Cortex of kidney (tissue), 1 donor: ENCODE measurements at places on chromosomes 5 and 9.

DNA sequence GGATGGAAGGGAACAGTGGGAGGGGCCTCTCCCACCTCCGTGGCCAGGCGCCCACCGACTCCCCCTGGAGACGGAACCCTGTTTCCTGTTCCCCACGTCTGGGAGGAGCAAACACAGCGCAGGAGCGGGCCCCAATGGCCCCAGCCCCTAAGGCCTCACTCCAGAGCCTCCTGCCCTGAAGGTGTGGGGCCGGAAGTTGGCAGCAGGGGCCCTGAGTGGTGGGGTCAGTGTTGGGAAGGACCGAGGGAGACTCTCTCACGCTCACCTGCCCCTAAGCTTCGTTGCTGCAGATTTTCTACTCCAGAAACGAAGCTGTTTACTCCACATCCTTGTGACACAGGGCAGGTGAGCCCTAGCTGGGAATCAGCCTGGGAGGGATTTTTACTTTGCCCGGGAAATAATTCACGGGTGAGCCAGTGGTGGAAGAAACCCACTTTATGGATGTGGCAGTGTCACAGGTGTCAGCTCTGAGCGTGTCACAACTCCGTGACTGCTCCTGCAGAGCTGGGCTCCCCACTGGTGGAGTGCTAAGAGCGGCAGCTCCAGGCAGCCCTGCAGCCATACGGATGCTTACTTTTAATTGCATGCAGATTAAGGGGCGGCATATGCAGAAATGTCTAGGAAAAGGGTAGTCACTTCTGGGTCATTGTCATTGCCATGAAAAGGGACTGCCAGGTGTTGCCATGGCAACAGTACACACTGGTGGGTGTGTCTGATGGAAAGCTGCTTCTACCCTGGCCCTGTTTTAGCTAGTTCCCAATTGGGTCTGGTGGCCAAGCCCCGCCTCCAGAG lies 77.5 kb upstream of the OLFM1 start:
- no peak for DNase-seq

GRCh38 chr5:154620411-154620810 lies 134.8 kb upstream of the LARP1 start:
- DNase-seq, result no peak

DNA sequence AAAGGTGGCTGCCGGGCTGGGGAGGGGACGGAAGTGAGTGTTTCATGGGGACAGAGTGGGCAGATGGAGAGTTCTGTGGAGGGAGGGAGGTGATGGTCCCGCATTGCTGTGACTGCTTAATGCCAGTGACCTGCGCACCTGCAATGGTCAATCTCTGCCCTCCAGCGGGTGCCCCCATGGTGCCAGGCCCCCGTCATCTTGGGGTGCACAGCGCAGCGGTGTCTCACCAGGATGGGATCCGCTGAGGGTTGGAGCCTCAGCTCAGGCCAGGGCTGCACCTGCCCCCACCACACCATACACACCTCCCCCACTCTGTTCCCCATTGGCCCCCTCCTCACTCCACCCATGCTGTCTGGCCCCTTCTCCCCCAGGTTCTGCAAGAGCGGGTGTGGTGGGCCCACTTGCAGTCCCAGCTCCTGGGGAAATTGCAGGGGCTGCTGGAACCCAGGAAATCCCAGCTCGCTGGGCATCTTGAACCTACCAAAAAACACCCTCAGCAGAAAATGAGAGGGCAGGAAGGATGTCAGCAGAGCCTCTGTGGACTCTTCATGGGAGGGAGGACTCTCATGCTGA lies 12.1 kb upstream of the CAMSAP1 start:
- DNase-seq, result no peak

- DNase-seq, result no peak
These were observed 279.1 kb upstream of the EFNA5 start for GRCh38 chr5:107949688-107950341.

DNA sequence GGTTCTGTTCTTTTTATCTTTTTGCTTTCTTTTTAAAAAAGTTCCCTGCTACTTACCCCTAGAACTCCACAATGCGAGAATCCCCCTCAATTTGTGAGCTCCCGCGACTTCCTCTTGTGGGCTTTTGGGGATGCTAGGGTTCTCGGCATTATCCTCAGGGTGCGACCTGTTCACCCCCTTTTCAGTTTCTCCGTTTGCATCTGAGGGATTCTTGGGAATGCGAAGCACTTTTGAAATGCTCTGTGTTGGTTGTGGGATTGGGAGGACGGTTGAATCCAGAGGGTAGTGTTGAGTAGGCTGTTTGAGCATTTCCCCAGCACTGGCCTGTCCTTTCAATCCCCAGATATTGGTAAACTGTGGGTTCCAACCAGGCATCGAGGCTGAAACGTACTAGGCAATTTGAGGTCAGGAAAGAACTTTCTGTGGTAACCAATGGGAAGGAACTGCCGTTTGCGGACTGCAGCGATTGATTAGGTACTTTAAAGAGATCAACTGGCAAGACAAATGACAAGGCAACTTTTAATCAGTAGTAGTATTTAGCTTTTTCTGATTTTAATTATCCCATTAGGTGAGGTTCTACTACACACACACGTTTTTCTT lies 415 bp downstream of the XRCC4 start:
- no peak for DNase-seq

GRCh38 chr9:6106711-6107339 lies 91.4 kb upstream of the RANBP6 start:
- DNase-seq, result no peak

DNA sequence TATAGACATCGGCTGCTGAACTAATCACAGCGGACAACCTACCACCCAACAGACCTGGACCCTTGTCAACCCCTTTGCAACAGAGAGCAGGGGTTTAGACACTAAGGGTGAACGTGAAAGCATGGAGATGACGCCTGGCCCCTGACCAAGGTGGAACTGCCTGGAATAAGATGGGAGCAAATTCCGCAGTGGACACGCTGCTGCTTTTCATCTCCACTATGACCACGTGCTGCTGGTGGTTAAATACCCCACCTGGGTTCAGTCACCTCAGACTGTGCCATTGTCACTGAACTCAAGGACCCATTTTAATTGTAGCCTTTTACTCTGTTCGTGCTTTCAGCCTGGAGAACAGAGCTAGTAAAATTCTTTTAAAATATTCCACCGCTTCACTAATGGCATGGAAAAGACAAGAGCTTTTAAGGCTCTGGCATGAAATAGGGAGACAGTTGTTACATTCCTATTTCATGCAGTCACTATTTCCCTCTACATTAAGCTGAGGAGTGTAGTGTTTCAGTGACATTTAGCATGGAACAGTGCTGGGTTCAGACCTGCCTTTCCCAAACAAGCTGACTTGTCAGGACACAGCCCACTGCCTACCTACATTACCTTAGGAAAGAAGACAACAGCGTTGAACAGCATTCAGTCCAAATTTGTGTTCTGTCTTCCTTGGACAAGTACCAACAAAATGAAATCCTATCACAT lies 96.8 kb downstream of the ANKRD18B start:
- no peak for DNase-seq

GRCh38 chr5:132454361-132454760 lies 36.2 kb downstream of the IRF1 start:
- no peak for DNase-seq

GRCh38 chr9:4798281-4799032 lies 5.7 kb downstream of the RCL1 start:
- no peak for DNase-seq

GRCh38 chr9:38652486-38652885 lies 32.1 kb upstream of the ANKRD18A start:
- no peak for DNase-seq

GRCh38 chr5:17398431-17398830 lies 99.6 kb upstream of the TAF11L2 start:
- no peak for DNase-seq

- DNase-seq, result no peak
These were observed 3.7 kb downstream of the B4GALT7 start for GRCh38 chr5:177603631-177604030.

DNA sequence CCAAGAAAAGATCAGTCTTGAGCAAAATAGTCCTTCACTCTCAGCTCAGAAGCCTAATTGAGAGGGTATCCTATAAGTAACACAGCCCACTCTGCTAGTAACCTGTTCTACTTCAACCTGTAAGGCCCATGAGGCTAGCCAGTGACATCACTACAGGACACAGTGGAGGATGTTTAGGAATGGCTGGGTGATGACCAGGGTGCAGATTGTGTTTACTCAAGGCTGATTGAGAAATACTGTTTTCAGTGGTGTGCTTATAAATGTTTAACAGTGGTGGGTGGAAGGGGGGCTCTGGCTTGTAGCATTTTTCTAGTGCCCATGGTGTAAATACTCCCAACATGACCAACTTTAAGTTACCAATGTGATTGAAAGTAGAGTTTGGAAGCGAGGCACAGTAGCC lies 159.8 kb upstream of the CCDC152 start:
- no peak for DNase-seq

- no peak for DNase-seq
These were observed 177.2 kb downstream of the MAPKAP1 start for GRCh38 chr9:125529589-125530515.

DNA sequence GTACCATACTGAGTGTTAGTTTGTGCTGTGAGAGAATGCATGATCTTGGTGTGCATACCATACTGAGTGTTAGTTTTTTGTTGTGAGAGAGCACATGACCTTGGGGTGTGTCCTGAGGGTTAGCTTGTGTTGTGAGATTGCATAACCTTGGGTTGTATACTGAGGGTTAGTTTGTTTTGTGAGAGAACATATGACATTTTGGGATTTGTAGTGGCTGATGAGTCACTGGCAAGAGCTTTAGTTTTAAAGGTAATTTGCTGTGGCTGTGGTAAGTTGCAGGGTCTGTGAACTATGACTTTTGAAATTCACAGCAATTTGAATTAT lies 1068.3 kb upstream of the EDIL3 start:
- DNase-seq, result no peak
